Calu3 (cell line): ENCODE measurements at places on chromosomes 16 and 17. TPM values are rescaled to one million over a fixed set of nuclear protein-coding genes. Genes with fewer than 3 reads are reported as not detected.

- H3K36me3 ChIP-seq = no peaks in the 10 kb centered on the region
- DNase-seq = no peak
- no peak overlapping the region for H3K27ac ChIP-seq
- no peaks in the 10 kb centered on the region for H3K27me3 ChIP-seq
These were observed 67.5 kb upstream of the LGALS9 start for GRCh38 chr17:27563532-27563931.

GRCh38 chr17:77341069-77341541, 200.3 kb downstream of the SEC14L1 start:
- peaks cover 49% of the 10 kb centered on the region for H3K36me3 ChIP-seq
- peaks cover 52% of the 10 kb centered on the region for H3K4me1 ChIP-seq

- H3K27me3 ChIP-seq = no peaks in the 10 kb centered on the region
- H3K4me3 ChIP-seq = no peak overlapping the region
- H3K4me1 ChIP-seq = peaks cover 14% of the 10 kb centered on the region
- H3K36me3 ChIP-seq = no peaks in the 10 kb centered on the region
These were observed 6.9 kb upstream of the SLC7A6 start for GRCh38 chr16:68257251-68257905.

GRCh38 chr16:84563786-84564420, 54.0 kb downstream of the COTL1 start:
- no peak overlapping the region for H3K4me3 ChIP-seq
- H3K4me1 ChIP-seq = peaks cover 46% of the 10 kb centered on the region
- H3K36me3 ChIP-seq = peaks cover 79% of the 10 kb centered on the region
- H3K27ac ChIP-seq = no peak overlapping the region

DNA sequence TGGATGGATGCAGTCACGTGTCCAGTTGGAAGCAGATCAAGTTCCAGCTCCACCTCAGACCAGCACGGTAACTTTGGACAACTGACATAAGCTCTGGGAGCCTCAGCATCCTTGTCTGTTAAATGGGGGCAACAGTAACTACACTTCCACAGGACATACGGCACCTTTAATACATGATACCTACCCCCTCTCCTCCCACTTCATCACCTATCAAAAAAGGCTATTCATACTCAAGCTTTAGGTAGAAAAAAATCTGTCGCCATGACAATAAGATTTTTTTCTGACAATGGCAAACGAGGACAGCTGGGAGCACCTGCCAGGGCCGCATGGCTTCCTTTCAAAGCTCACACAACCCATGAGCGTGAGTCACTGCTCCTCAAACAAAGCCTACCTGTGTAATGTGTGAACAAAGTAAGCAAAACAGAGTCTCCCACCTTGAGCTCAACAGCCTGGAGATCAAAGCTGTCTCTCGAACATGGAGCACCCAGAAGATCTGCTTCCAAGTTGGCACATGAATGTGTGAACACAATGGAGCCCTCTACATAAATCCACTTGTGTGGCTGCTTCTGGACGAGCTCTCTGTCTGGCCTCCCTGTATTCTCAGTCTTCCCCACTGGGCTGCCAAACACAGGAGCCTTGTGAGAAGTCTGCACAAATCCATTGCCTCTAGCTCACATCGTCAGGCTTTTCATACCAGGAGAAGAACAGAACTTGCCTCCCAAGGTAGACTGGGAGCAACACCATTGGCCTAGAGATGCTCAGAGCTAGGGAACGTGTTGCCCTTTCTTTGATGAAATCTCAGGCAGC, 459.7 kb downstream of the SOX9 start:
- DNase-seq = no peak
- H3K27me3 ChIP-seq = no peaks in the 10 kb centered on the region
- peak overlapping the region; percentile 44 for H3K27ac ChIP-seq
- peak overlapping the region; percentile 12 for H3K4me3 ChIP-seq

- H3K27me3 ChIP-seq = no peaks in the 10 kb centered on the region
- peaks cover 20% of the 10 kb centered on the region for H3K4me1 ChIP-seq
- H3K36me3 ChIP-seq = no peaks in the 10 kb centered on the region
- DNase-seq = no peak
- H3K27ac ChIP-seq = no peak overlapping the region
- H3K4me3 ChIP-seq = no peak overlapping the region
These were observed 83.6 kb upstream of the PLEKHM1 start for GRCh38 chr17:45573924-45574770.

Gene TCAP
- total RNA-seq = 51.5 and 61.1 TPM in 2 replicates

Gene ABCA10
- total RNA-seq = 0.17 and 0.28 TPM in 2 replicates

Gene TMEM238L
- not detected in 2 replicates for total RNA-seq

Gene APOBR
- total RNA-seq = 0.14 TPM in 1 of 2 replicates, not detected in the other

Gene NRN1L
- not detected in 2 replicates for total RNA-seq
